ENCODE measurements at places on chromosomes 12 and 14. TPM values are rescaled to one million over a fixed set of nuclear protein-coding genes. Genes with fewer than 3 reads are reported as not detected.

DNA sequence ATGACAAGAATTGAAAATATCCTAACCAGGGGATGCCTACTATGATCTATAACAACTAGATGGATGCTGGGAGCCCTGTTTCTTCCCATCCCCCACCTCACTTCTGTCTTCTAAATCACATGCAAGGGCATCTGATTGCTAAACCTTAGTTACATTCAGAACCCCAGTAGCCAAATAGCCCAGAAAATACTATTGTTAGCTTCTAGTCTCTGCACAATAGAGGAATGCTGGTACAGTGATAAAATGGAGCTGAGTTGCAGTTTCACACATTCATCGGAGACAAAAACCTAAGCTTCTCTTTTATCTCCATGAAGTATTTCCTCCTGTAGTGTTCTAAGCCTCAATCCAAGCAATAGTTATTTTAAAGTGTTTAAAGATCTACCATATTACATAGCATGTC, 942.9 kb downstream of the RPS29 start:
- no peak for DNase-seq
- no peaks in the 10 kb centered on the region for H3K36me3 ChIP-seq
- no peak overlapping the region for H3K27ac ChIP-seq
- H3K4me3 ChIP-seq: no peak overlapping the region

GRCh38 chr12:47247418-47247817, 167.7 kb upstream of the AMIGO2 start:
- DNase-seq: no peak
- no peak overlapping the region for H3K27ac ChIP-seq

DNA sequence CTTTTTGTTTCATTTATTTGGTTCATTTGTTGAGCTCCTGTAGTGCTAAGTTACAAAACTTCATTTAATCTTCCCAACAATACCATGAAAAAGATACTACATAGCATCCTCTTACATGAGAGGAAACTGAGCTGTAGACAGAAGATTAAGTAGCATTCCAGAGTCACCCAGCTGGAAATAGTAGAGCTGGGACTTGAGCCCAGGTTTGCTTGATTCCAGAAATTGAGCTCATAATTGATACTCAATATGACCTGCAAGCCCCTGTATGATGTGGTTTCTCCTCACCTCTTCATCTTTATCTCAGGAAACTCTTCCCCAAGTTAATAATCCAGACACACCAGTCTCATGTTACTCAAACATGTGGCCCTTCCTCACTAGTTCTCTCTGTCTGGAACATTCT, 87.0 kb upstream of the DAAM1 start:
- DNase-seq: no peak
- H3K4me1 ChIP-seq: no peaks in the 10 kb centered on the region
- no peaks in the 10 kb centered on the region for H3K36me3 ChIP-seq
- peaks cover 13% of the 10 kb centered on the region for H3K27me3 ChIP-seq
- H3K4me3 ChIP-seq: no peak overlapping the region

DNA sequence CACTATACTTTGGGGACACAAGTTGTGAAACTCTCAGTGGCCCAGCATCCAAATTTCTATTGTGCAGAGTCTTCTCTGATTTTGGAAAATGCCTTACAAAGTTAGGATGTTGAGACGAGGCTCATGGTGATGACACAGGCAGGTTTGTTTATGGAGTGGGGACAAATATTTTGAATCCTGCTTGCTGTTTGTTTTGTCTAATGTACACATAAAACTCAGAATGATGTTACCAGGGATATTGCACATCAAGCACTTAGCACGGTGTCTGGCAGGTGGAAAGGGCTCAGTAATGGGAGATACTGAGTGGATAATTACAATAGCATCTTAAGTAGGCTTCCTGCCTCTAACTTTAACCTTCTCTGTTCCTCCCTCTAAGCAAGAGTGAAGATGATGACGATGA, 628.9 kb upstream of the TBX3 start:
- no peaks in the 10 kb centered on the region for H3K36me3 ChIP-seq
- no peaks in the 10 kb centered on the region for H3K4me1 ChIP-seq
- no peaks in the 10 kb centered on the region for H3K27me3 ChIP-seq
- H3K27ac ChIP-seq: no peak overlapping the region
- no peak for DNase-seq

DNA sequence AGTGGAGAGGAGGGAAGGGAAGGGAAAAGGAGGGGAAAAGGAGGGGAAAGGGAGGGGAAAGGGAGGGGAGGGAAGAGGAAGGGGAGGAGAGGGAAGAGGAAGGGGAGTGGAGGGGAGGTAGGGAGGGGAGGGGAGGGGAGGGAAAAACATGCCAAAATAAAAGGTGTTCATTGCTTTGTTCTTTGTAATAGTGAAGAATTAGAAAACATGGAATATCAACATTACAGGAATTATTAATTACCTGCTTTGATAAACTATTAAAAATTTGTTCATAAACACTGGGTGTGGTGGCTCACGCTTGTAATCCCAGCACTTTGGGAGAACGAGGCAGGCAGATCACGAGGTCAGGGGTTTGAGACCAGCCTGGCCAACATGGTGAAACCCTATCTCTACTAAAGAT, 579.2 kb downstream of the MED13L start:
- H3K4me1 ChIP-seq: no peaks in the 10 kb centered on the region
- no peaks in the 10 kb centered on the region for H3K27me3 ChIP-seq
- no peaks in the 10 kb centered on the region for H3K36me3 ChIP-seq
- no peak overlapping the region for H3K4me3 ChIP-seq
- no peak overlapping the region for H3K27ac ChIP-seq

DNA sequence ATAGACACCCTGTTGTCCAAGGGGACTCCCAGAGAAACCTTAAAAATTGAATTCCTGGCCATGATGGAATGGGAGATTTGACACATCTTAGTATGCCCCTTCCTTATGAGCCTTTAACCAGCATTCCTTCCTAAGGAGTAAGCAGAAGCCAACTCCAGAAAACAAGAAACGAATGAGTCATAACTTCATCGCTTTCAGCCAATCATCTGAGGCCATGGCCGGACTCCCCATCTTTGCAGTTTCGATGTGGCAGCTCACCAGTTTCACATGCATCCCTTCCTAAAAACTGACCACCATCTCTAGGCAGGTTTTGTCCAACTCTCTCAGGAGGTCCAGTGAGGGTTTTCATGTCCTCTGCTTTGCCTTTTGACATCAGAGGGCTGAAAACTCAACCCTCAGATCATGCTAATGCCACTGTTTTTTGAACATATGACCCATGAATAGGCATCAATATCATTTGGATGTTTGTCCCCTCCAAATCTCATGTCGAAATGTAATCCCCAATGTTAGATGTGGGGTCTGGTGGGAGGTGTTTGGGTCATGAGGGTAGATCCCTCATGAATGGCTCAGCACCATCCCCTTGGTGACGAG, 19.9 kb downstream of the DAAM1 start:
- H3K4me3 ChIP-seq: no peak overlapping the region
- H3K4me1 ChIP-seq: no peaks in the 10 kb centered on the region

GRCh38 chr12:75568393-75568792, 57.0 kb upstream of the KRR1 start:
- H3K36me3 ChIP-seq: no peaks in the 10 kb centered on the region
- no peak for DNase-seq
- no peak overlapping the region for H3K4me3 ChIP-seq
- peaks cover 26% of the 10 kb centered on the region for H3K27me3 ChIP-seq

DNA sequence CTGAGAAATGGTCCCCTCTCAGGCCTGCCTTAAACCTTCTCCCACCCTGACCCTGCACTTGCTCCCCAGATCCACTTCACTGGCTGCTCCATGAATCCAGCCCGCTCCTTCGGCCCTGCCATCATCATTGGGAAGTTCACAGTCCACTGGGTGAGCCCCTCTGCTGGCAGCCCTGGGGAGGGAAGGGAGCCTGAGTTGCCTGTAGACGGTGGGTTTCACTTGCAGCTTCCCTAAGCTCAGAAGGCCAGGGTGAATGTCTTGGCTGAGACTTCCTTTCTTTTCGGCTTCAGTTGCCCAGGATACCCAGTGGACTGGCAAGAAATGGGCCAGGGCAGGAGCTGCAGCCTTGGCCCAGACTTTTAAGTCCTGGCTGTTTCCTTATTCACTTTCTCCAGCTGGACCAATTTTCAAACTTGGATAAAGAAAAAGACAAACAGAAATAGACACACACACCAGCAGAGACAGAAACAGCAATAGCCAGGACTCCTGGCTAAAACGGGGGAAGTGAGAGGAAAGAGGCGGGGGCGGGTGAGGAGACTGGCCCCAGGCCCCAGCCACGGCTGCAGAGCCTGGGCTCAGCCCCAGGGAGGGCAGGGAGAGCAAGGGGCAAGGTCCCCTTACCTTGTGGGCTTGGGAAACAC, 2.0 kb downstream of the AQP6 start:
- H3K36me3 ChIP-seq: no peaks in the 10 kb centered on the region
- no peaks in the 10 kb centered on the region for H3K27me3 ChIP-seq
- no peak overlapping the region for H3K27ac ChIP-seq
- no peak for DNase-seq

PLEKHG3 gene
- 1.0 TPM for total RNA-seq

All from activated T-helper 2 cell treated with anti-CD3 and anti-CD28 coated beads, Interferon-gamma antibody, Interleukin-2, Interleukin-4, amounts not matched to agents 10 μg/mL and 5 μg/mL and 100 μg/mL, durations not matched to agents 14 hours and 24 hours and 36 hours (primary cell).